ENCODE measurements at places on chromosomes 1 and 21.

DNA sequence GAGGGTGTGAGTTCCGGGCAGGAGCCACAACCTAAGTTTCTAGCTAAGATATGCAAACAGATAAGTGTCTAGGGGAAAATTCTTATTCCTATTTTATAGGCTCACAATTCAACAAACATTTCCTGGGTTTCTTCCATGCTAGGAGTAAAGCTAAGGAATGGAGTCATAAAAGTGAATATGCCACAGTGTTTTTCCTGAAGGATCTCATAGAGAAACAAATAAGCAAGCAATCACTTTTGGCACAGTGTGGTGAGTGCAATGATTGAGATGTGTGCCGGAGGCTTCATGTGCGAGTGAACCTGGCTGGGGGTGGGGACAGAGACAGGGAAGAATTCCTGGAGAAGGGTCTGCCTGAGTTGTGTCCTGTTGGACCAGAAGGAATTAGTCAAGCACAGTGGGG lies 147.4 kb downstream of the TENT5C start:
- DNase-seq = no peak

- no peak for DNase-seq
These were observed 19.9 kb upstream of the GPR88 start for GRCh38 chr1:100518023-100518422.

DNA sequence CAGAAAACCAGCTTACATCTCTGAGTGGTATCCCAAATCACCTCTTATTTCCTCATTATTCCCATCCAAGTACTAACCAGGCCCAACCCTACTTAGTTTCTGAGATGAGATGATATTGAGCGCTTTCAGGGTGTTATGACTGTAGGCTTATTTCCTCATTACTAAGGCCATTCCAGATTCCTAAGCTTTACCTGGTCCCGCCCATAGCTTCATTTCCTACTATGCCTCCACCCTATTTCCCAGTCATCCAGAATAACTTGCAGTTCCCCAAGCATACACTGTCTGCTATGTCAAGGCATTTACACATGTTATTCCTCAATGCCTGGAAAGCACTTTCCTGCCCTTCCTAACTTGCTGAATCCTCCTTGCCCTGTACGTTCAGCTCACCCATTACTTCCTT lies 79.3 kb upstream of the SPAG17 start:
- DNase-seq = no peak

DNA sequence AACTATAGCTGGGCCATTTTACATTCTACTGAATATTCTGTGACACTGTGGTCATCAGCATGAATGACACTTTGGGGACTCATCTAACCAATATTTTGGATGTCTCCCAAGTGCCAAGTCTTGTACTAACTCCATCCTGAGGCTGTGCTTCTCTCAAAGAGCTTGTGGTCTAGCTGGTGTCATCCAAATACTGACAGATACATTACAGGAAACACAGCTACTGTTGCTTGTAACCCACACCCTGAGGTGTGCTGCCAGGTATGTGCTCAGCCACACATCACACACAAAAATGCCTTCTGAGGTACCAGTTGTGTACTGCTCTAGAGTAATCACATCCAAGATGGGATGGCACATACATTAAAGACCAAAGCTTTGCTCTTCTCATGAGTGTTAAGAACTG lies 81.6 kb downstream of the ST6GALNAC5 start:
- no peak for DNase-seq

DNA sequence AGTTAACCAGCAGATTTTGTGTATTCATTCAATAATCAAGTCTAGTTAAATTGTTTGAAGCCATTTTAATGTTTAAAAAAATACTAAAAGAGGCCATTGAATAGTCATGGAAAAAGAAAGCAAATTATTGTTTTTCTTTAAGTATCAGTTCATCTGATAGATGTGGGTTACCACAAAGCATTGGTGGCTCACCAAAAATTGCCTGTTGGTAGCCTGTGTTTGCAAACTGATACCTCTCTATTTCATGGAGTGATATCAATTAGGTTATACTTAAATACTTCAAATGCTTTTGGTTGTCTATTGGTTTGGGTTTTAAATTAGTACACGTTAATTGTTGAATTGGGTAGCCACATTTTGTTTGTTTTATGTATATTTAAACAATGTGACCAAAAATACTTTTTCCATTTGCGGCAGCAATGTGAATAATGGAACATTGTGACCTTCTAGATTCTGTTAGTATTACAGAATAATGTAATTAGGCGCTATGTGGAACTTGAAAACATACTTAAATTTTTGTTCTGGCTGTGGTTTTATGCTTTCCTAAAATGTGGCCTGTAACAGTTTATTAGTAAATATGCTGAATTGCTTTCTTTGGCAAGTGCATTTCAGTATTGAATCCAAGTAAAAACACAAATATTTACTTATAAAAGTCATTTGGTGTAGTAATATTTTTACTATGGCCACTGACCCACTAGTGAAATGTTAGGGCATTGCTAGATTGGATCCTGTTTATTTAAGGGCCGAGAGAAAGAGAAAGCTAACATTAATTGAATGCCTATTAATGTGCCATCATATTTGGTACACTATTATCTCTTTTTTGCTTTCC lies 37.1 kb upstream of the NBL1 start:
- DNase-seq = no peak

- peak; percentile 91 for DNase-seq
These were observed 179.4 kb downstream of the SLC45A1 start for GRCh38 chr1:8497210-8497819.

GRCh38 chr1:89356658-89357400 lies 7.0 kb upstream of the GBP6 start:
- peak; percentile 55 for DNase-seq

- DNase-seq = no peak
These were observed 2.6 kb upstream of the PER3 start for GRCh38 chr1:7781501-7781900.

DNA sequence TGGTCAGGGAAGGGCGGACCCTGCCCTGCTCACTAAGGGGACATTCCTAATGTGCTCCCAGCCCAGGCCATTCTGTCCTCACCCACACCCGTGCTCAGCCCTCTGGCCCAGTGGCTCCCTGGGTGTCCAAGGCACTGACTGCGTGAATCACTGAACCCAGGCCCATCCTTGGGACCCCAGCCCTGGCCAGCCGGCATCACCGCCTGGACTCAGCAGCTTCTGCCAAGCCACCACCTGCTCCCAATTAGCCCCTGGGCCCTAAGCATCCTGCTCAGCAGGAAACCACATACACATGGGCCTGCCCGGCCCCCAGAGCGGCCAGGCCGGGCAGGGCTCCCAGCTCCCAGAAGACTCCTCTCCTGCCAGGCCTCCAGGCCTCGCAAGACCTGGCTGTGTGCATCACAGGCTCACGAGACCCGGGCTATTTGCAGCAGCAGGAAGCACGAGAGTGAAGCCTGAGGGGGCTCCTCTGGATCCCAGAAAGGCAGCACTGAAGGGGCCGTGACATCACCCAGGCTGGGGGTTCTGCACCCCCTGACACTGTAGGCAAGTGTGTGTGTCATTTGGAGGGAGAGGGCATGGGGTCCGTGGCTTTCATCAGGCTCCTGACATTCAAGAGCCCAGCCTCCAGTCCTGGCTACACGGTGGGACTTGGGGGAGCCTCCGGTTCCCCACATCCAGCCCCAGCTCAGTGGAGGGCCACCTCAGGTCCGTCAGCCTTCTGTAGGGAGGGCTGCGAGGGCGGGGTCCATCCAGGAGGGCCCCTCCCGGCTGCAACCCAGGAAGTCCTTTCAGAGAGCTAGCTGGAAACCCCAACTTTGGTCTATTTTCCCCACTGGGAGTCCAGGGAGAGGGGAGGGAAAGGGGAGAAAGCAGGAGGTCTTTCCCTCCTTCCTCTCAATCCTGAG lies 1.6 kb downstream of the MFAP2 start:
- peak; percentile 97 for DNase-seq

GRCh38 chr21:34796518-34797200 lies 127.9 kb downstream of the CLIC6 start:
- DNase-seq = no peak

GRCh38 chr1:59692591-59692990 lies 122.2 kb upstream of the HOOK1 start:
- peak; percentile 97 for DNase-seq

DNA sequence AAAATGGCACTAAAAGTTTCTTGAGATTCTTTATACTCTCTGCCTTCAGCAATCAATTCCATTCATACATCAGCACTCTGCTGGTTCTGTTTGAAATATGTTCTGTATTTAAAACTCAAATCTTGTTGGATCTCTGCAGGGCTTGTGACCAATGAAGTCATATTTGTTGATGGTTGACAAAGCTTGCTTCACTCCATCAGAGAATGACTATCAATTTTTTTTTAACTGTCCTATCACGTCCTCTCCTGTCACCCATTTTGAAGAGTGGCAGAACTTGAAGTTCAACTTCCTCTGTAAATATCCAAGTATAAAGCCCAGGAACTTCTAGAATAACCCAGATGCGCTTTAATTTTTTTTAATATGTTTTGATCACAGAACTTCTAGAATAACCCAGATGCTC lies 10.9 kb downstream of the PRDX6 start:
- no peak for DNase-seq

DNA sequence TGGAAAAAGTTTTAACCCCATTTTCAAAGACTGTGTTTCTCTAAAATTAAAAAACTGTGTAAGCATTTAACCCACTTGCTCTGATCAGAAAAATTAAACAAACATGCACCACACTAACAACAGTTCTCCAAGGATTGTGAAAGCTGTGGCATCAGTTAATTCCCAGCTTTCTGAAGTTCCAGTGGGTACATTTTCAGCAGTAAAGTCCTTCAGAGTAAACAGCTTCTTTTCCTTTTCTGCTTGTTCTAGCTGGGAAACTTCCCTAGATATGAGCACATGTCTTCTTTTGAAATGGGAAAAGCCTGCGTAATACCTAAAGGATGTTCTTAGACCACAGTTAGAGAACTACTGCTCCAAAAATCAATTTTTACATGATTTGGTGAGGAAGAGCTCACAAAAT lies 11.1 kb downstream of the PRRX1 start:
- DNase-seq = peak; percentile 74

DNA sequence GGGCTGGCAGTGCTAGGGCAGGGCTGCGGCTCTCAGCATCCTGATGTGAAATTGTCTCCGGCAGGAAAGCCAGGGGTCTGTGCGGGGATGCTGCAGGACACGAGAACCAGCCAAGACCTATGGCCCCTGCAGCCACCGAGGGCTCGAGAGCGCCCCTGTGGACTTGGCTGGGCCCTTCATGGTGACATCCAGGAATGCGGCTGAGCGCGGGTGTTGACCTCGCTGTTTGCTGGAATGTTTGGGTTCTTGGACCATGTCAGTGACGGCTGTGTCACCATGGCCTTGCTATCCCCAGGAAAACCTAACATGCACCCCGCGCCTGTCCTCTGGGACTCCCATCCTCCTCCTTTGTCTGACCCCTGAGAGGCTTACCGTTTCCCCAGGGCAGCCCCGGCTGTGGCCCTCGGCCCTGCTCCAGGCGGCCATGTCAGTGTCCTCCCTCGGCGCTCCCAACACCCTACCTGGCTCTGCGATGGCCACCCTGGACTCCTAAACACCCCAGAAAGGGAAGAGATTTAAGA lies 14.3 kb upstream of the C1orf174 start:
- no peak for DNase-seq

DNA sequence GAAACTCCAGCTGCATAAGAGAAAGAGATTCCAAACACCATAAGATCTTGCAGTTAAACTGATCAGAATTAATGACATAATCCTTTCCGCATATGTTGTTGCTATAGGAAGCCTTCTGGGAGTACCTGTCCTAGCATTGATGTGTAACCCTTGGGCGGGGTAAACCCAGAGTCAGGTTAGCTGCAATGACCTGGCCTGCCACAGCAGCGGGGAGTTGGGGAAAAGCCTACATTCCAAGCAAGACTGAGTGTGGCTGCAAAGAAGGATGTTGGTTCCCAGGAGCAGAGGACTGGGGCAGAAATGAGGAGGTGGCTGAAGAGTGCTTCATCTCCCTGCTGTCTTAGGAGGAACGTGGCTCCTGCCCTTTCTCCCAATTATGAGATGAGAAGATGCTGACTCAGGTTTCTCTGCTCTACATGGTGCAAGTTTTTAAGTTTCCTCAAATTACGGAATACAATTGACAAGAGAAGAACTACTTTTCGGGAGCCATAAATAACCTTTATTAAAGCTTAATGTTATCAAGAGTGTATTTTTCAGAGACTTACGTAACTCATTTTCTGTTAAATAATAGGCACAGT lies 142.1 kb downstream of the RYR2 start:
- no peak for DNase-seq

DNA sequence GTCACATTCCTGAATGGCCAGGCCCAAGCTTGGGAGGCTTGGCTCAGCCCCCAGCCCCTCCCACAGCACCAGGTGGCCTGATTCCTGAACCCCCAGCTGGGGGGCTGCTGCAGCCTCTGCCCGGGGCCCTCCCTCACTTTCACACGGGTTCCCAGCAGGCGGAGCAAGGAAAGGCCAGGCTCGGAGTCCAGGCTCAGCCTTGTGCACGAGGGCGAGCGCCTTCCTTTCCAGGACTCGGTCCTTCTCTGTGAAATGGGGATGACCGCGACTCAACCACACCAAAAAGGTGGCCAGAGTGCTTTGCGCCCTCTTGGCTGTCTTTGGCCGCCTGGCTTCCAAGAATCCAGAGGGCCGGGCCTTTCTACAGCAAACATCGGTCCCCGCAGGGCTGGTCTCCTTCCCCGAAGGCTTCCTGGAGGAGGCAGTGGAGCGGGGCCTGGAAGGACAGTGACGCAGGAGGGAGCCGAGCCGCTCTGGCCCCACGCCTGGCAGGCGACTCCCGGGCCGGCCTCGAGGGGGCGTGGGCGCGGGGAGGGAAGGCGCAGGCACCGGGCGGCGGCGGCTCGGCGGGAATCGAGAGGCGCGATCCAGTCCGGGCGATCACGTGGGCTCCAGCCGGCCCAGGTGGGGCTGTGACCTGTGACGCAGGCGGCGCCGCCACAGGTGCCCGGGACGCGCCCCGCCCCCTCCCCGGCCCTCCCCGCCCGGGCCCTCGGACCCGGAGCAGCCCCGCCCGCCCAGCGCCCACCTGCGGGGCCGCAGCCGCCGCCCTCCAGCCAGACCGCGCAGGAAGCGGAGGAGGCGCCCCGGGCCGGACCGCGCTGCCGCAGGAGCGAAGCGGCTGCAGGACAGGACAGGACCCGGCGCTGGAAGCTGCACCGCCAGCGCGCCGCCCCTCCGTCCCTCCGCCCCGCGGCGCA lies at the start of gene ARHGEF16:
TSS of gene ARHGEF16 (plus strand) at position 775 of the 920 bp plus-strand sequence. CDS start 8,420 bp downstream, outside the sequence.
- peak; percentile 12 for DNase-seq

DNA sequence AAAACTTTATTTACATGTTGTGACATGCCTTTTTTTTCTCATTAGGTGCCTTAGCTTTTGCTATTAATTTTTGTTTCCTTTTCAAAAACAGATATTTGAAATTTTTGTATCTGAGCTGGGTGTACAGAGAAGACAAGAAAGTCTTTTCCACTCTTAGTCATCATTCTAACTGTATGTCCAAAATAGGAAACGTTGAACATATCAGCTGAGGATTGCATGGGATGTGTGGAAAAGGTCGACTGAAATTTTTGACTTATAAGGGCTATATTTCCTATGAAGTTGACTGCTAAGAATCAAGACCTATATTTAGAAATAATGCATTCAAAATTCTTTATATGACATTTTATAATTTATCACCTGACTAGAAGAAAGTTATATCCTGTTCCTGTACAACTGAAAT lies 270.0 kb upstream of the ZRANB2 start:
- peak; percentile 40 for DNase-seq

All from fibroblast of mammary gland (primary cell).